ENCODE measurements at places on chromosomes 2 and 18.

GRCh38 chr2:234145057-234145456 is 94.6 kb downstream of the SPP2 start:
- DNase-seq: no peak

- no peak for DNase-seq
Observed at GRCh38 chr2:136286423-136286822, 168.5 kb upstream of the CXCR4 start.

DNA sequence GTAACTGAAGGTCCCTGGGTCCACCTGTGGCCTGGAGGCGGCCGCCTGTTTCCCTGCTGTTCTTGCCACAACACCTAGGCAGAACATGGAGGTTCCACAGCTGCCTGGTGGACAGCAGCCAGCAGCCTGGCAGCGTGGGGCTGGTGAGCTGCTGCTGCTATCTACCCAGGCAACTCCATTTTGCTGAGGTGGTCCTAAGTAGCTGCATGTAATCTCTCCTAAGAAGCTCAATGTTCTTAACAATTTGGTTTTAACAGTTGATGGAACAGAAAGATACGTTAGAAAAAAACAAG is 66.7 kb downstream of the NDUFA10 start:
- DNase-seq: no peak

DNA sequence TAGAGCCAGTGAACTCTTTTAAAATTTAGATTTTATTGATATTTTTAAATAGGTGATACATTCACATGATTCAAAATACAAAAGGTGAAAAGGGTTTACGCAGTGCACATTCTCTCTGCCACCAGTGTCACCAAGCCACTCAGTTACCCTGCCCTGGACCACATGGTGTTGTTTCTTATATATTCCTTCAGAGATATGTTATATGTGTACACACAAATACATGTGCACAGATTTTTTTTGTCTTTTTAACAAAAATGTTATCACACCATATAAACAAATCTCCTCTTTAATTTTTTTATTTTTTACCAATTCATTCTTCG is 26.2 kb downstream of the SERPINB4 start:
- DNase-seq: no peak

- no peak for DNase-seq
Observed at GRCh38 chr2:88919087-88919738, 227.7 kb downstream of the RPIA start.

DNA sequence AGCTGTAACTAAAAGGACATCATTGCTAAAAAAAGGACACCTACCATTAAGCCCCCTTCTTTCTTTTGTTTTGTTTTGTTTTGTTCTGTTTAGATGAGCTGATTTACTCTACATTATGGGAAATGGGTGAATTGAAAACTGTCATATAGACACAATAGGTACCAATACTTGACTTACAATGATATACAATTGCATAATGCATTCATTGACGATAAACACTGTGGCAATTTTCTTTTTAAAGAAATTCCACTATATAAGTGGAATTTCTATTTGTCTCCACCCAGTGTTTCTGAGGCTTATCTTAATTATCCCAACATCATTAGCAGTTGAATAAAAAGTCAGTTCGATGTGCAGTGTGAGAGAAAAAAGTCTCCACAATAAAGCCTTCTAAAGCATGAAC is 282.1 kb downstream of the BCL2 start:
- DNase-seq: no peak

GRCh38 chr18:37265382-37265781 is 300.2 kb downstream of the CELF4 start:
- DNase-seq: no peak

DNA sequence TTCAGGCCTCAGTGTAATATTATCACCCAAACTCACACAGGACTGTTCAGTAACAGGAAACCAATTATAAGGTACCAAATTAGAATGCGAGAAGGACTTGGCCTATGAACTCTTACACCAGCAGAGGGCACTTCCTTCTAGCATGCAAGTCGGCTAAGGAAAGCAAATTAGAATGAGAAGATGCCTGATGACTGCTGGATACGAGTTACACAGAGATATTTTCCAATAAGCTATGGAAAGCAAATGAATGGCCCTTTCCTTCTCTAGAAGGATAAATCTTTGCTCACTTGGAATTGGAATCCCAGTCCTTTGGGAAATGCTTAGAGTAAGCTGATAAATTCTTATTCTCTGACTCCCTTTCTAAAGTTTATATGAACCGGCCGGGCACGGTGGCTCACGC is 109.8 kb downstream of the AP1S3 start:
- no peak for DNase-seq

GRCh38 chr2:237074211-237074993 is 11.3 kb upstream of the COPS8 start:
- no peak for DNase-seq

- DNase-seq: no peak
Observed at GRCh38 chr18:907885-908757, 3.5 kb downstream of the ADCYAP1 start.

- DNase-seq: no peak
Observed at GRCh38 chr18:26415631-26416030, 132.7 kb downstream of the KCTD1 start.

- DNase-seq: no peak
Observed at GRCh38 chr2:52082646-52083045, 1050.7 kb upstream of the NRXN1 start.

DNA sequence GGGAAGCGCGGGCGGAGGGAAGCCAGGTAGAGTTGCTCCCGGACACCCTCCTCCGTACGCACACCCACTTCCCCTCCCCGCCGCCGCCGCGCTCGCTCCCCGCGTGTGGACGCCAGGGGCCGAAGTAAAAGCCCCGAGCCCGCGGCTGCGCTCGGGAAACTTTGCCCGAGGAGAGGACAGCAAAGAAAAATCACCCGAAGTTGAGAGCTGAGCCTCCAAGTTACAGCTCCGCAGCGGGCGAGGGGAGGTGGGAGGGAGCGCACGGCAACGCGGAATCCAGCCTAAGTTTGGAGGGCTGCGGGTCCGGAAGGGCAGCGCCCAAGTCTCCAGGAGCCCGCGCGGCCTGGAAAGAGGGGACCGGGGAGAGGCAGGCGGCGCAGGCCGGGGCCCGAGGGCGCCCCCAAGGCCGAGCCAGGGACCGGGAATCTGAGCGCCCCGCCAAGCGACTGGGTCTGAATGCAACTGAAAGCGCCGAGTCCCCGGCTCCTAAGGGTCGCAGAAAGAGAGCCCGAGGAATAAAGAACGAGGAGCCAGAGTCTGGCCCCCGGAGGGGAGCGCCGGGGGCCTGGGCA is 706 bp upstream of the BCL11A start:
- no peak for DNase-seq

DNA sequence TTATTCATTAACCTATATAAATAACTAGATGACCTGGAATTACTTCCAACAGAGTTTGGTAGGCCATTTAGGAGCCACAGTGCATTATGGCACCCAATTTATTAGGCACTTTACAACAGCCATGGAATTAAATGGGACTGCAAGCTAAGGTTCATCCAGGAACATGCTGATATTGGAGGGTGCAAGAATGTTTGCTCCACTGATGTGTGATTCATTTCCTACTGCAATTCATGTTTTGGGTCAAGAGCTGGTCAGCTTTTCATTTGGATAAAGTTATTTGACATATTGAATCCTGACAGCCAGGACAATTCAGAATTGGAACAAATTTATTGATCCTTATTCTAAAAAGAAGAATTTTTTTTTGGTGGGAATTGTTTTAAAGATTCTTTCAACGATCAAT is 11.8 kb upstream of the LYPD1 start:
- DNase-seq: no peak
